ENCODE measurements at places on chromosomes 6 and 20.
A peak's percentile ranks its signal among the peaks of the same experiment; 100 is the strongest.

- no peak overlapping the region for H3K4me3 ChIP-seq
- DNase-seq: no peak
- H3K36me3 ChIP-seq: no peaks in the 10 kb centered on the region
- H3K4me1 ChIP-seq: peaks cover 10% of the 10 kb centered on the region
- H3K27ac ChIP-seq: peak overlapping the region; percentile 41
Observed at GRCh38 chr6:37155394-37156312, 14.3 kb upstream of the PIM1 start.

DNA sequence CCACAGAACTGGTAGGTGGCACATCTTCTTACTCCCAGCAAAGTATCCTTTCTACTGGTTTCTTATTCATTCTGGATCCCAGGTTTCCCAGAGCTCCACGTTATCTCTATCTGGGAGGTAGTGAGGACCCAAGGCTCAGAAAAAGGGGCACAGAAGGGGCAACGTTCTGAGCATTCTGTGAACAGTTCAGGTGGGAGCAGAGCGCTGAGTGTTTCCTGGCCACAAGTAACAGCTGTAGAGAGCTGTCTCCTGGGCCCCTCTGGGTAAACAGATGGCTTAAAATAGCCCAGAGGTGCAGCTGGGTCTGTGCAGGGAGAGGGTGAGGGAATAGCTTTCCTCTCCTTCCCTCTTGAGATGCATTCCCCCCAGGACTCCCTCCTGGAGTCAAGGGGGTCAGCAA lies 2.1 kb downstream of the APOBEC2 start:
- H3K4me3 ChIP-seq: no peak overlapping the region
- peaks cover 18% of the 10 kb centered on the region for H3K4me1 ChIP-seq
- H3K27ac ChIP-seq: peak overlapping the region; percentile 28
- no peak for DNase-seq

GRCh38 chr6:167307342-167307955 lies 16.3 kb downstream of the UNC93A start:
- DNase-seq: no peak
- H3K4me1 ChIP-seq: no peaks in the 10 kb centered on the region
- no peak overlapping the region for H3K27ac ChIP-seq

DNA sequence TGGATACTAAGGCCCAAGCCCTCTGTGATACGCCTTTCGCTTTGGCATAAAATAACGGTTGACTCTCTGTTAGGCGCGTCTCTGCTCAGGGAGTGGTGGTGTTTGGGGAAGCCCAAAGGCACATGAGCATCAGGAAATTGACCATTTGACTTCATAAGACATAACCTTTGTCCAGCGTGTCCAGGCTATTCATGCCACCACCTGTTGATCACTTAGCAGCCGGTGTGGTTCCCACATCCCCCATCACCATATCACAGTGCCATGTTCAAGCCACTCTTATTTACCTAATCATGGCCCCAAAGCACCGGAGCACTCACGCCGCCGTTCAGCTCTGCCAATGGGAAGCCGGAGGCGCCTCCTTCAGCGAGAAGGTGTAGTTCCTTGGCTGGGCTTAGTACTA lies 27.9 kb downstream of the SLCO4A1 start:
- no peak overlapping the region for H3K4me3 ChIP-seq
- no peaks in the 10 kb centered on the region for H3K36me3 ChIP-seq
- DNase-seq: no peak
- H3K27me3 ChIP-seq: no peaks in the 10 kb centered on the region

DNA sequence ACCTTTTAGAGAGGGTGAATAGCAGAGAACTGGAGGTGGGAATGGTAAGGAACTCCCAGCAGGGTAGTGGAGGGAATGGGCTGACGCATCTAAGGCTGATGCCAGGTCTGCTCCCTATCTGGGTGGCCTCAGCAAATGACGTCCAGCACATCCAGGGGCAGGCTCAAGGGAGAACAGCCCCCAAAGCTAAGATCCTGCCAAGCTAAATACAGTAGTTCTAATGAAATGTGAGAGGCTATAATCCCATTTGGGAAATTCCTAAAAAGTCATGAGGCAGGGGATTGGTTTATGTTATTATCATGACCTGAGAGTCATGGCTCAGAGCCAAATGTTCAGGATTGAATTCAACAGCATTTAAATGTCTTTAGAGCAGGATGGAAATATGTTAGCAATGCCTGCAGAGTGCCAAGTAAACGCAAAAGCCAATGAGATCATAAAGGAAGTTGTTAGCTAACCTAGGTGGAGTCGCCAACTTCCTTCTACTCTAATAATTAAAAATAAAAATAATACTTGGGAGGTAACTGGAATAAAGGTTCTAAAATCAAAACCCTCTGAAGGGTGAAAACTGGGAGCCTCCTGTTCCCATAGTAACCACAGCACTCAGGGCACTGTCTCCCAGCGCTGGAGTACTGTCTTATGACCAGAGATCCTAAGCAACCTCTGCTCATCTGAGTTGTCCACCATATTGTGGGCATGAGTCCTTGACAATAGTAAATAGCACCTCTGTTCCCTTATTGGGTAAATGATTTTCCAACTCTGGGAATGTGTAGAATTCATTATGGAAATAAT lies 34.8 kb downstream of the IYD start:
- peaks cover 1% of the 10 kb centered on the region for H3K4me1 ChIP-seq
- H3K36me3 ChIP-seq: no peaks in the 10 kb centered on the region
- no peak for DNase-seq
- H3K4me3 ChIP-seq: no peak overlapping the region
- no peak overlapping the region for H3K27ac ChIP-seq
- H3K27me3 ChIP-seq: no peaks in the 10 kb centered on the region

- H3K4me1 ChIP-seq: no peaks in the 10 kb centered on the region
- no peak overlapping the region for H3K4me3 ChIP-seq
- H3K27me3 ChIP-seq: no peaks in the 10 kb centered on the region
Observed at GRCh38 chr20:60055740-60056139, 97.5 kb downstream of the CDH26 start.

DNA sequence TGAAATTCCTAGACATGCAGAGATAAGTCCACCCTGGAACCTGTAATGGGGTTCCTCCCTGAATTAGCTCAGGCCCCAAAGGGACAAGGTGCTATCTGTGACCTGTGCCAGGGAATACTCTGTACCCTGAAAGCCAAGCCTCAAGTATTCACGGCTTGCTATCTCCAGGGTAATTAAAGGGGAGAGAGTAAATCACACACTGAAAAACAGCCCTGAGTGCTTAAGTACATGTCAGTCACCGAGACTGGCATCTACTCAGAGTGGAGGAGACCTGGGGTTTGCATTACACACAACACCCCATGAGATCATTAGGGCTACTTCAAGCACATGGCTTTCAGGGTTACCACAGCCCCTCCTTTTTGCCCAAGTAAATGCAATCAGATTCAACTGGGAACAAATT lies 188.1 kb downstream of the CD83 start:
- no peak overlapping the region for H3K27ac ChIP-seq
- no peaks in the 10 kb centered on the region for H3K36me3 ChIP-seq

GRCh38 chr20:37394543-37395409 lies 48.8 kb downstream of the SRC start:
- H3K4me1 ChIP-seq: no peaks in the 10 kb centered on the region
- H3K36me3 ChIP-seq: peaks cover 16% of the 10 kb centered on the region
- H3K4me3 ChIP-seq: no peak overlapping the region
- DNase-seq: no peak
- no peaks in the 10 kb centered on the region for H3K27me3 ChIP-seq

DNA sequence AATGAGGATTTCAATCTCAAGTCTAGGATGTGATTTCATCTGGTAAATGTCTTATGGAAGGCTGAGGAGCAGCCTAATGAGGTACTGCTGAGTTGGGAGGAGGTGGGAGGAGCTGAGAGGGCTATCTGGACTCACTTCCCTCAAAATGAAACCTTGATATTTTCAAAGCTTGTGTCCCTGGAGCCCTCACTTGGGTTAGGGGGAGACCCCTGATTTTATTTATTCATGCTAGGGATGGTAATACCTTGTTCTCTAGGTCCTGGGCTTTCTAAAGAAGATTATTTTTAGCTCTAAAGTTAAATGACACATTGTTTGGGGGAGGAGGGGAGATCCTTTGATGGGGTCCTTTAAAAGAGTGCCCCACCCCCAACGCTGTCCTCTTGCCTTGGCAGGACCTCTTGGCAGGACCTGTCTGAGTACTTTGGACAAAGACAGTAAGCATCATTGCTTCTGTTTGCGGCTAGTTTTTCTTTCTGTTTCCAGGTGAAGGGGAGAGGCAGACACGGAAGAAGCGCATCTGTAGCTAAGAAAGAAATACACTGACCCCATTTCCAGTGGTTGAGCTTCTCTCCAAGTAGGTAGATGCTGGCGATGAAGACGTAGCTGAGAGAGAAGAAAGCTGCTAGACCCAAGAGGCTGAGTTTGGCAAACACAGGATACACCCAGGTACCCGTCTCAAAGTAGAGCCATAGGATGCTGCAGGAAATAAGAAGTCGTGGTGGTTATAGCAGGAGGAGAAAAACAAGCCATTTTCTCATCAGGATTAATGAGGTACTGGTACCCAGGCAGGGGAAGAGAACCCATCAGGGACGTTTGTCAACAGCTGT lies 55.6 kb downstream of the ADTRP start:
- H3K27me3 ChIP-seq: no peaks in the 10 kb centered on the region
- H3K4me3 ChIP-seq: no peak overlapping the region
- H3K4me1 ChIP-seq: no peaks in the 10 kb centered on the region
- no peaks in the 10 kb centered on the region for H3K36me3 ChIP-seq
- H3K27ac ChIP-seq: no peak overlapping the region

- H3K27ac ChIP-seq: peak overlapping the region; percentile 6
- H3K36me3 ChIP-seq: no peaks in the 10 kb centered on the region
- H3K27me3 ChIP-seq: no peaks in the 10 kb centered on the region
- no peak overlapping the region for H3K4me3 ChIP-seq
Observed at GRCh38 chr6:40138273-40138720, 204.0 kb upstream of the MOCS1 start.

- H3K4me3 ChIP-seq: no peak overlapping the region
- no peak overlapping the region for H3K27ac ChIP-seq
- no peaks in the 10 kb centered on the region for H3K27me3 ChIP-seq
- no peaks in the 10 kb centered on the region for H3K36me3 ChIP-seq
- DNase-seq: no peak
- no peaks in the 10 kb centered on the region for H3K4me1 ChIP-seq
Observed at GRCh38 chr20:3247638-3248037, 8.6 kb upstream of the SLC4A11 start.

GRCh38 chr6:43718387-43719105 lies 31.0 kb upstream of the MRPS18A start:
- no peaks in the 10 kb centered on the region for H3K4me1 ChIP-seq
- DNase-seq: no peak
- no peaks in the 10 kb centered on the region for H3K36me3 ChIP-seq
- H3K27me3 ChIP-seq: no peaks in the 10 kb centered on the region
- H3K27ac ChIP-seq: no peak overlapping the region
- H3K4me3 ChIP-seq: no peak overlapping the region

DNA sequence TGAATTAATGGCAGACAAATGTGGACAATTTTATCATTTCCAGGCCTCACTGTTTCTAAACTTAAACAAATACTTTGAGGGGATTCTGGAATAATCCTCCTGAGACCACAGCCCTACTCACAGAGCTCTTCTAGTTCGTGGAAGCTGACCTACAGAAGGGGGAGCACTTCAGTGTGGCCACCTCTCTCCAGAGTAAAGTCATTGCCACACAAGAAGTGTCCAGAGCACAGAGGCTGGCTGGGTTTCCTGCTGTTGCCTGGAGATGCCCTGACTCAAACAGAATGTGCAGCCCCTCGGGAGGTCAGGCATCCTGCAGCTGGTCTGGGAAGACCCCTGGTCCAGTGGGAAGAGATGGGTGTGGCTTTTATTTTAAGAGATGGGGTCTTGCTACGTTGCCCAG lies 110.9 kb downstream of the QRSL1 start:
- H3K4me1 ChIP-seq: peaks cover 36% of the 10 kb centered on the region
- H3K27me3 ChIP-seq: no peaks in the 10 kb centered on the region
- H3K27ac ChIP-seq: peak overlapping the region; percentile 44
- H3K36me3 ChIP-seq: no peaks in the 10 kb centered on the region
- DNase-seq: no peak

- no peak overlapping the region for H3K27ac ChIP-seq
- no peak overlapping the region for H3K4me3 ChIP-seq
- no peaks in the 10 kb centered on the region for H3K36me3 ChIP-seq
- DNase-seq: no peak
Observed at GRCh38 chr6:131954059-131954774, 3.0 kb upstream of the CCN2 start.

DNA sequence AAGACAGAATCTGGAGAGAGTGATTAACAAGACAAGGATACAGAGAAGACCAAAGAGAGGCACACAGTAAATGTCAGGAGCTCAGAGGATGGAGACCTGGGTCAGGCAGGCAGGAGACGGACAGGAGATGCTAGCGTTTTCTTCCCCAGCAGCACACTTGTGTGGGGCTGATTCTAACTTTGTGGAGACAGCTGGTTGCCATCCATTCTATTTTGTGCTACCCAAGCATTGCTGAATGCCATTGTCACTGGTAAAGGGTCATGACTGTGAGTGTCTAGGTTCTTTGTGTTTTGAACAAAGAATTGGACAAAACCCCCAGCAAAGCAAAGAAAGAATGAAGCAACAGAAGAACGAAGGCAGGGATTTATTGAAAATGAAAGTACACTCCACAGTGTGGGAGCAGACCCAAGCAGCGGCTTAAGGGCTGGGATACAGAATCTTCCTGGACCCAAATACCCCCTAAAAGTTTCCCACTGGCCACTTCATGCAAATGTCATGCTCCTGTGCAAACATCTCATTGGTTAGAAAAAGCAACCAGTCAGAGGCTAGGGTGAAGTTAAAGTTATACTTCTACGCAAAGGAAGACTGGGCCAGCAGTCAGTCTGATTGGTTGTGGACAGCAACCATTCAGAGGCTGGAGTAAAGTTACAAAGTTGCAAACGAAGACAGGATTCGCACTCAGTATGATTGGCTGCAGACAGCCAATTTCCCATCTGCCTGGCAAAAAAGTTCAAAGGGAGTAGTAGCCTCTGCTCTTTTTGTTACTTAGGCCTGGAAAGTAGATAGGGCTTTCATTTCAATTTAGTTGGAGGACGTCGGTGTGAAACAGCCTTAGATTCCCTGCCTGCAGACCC lies 17.5 kb downstream of the PTK7 start:
- no peaks in the 10 kb centered on the region for H3K36me3 ChIP-seq
- no peak overlapping the region for H3K27ac ChIP-seq
- H3K27me3 ChIP-seq: no peaks in the 10 kb centered on the region
- no peaks in the 10 kb centered on the region for H3K4me1 ChIP-seq
- no peak overlapping the region for H3K4me3 ChIP-seq
- no peak for DNase-seq

- H3K36me3 ChIP-seq: no peaks in the 10 kb centered on the region
- no peak overlapping the region for H3K4me3 ChIP-seq
- no peaks in the 10 kb centered on the region for H3K27me3 ChIP-seq
- H3K4me1 ChIP-seq: no peaks in the 10 kb centered on the region
Observed at GRCh38 chr6:166849749-166850183, 106.6 kb downstream of the RNASET2 start.

- H3K4me1 ChIP-seq: no peaks in the 10 kb centered on the region
- no peaks in the 10 kb centered on the region for H3K27me3 ChIP-seq
- DNase-seq: no peak
- no peak overlapping the region for H3K4me3 ChIP-seq
- no peak overlapping the region for H3K27ac ChIP-seq
Observed at GRCh38 chr6:19525673-19526072, 311.5 kb upstream of the ID4 start.

Measured in pancreas (tissue), 10 donors.